ENCODE measurements at places on chromosomes 6 and 20.

- DNase-seq, result no peak
Measured at GRCh38 chr6:126153661-126154060, 167.3 kb downstream of the TRMT11 start.

DNA sequence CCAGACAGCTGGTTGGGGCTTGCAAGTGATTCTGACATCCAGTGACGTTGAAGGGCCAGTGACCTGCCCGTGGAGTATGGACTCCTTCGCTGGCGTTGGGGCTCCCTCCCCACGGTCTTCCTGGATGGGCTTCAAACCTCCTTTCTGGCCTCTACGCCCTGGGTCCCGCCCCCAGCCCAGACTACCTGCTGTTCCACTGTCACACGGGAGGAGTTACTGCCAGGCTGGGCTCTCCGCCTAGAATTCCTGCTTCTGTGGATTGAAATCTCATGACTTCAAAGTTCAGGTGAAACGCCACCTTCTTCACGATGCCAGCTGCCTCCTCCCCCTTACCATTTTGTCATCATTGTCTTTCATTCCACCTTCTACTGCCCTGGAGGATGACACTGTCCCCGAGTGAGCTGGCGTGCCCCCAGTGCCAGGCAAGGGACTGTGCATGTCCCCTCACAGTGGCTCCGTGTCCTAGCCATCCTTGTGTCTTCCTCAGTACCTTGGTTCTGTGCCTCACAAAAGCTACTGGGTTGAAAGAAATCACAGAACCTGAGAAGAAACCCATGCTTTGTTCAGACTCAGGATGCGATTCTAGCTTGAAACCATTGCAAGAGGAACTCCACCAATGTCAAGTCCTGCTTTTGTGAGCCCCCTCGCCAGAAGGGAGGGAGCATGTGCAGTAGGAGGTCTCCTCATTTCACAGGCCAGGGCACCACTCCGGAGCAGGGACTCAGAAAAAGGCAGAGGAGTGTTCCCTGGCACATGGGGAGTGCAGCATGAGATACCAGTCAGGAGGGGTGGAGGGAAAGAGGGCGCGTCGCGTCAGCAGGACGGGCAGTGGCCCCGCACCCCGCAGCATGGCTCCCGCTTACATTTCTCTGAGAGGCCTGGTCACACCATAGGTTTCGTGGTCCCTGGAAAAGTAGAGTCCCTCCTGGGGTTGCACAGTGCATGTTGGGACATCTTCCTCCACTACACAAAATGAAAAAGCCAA is 11.0 kb upstream of the IRF4 start:
- no peak for DNase-seq

DNA sequence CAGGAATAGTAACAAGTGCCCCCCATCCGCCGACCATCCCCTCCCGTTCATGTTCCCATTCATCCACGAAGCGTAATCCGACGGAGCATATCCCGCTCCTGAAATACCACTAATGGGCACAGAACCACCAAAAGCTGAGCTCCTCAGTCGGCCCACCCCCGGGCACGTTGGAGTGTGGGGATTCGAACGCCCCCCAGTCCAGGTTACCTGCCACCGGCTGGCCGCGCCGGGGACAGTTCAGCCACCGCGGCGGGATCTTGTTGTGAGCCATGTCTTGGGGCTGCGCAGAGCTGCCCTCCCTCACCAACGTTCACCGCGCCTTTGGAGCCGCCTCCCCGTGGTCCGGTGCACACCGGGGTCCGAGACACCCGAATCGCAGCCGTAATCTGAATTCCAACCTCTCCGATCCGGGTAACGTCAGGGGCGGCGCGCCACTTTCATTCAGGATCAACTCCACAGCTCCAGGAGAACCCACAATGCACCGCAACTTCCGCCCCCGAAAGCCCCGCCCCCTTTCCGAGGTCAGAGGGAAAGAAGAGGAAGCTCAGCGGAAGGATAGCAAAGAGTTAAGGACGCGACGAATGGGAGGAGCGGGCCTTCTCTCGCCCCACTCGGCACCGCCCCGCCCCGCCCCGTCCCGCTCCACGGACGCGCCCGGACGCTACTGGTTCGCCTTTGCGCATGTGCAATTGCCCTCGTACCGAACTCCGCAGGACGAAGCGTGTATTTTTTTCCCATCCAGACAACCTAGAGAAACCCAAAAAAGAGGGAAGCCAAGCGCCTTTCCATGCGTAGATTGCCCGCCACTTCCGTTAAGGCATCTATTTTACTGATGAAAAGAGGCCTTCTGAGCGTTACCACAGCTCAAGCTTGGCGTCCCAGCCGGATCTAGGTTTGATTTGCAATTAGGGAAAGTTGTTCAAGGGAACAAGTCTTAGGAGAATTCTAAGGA is at the start of gene RNGTT:
RNGTT (minus strand) TSS at position 480 of the 952 bp plus-strand sequence; CDS start at position 271, 209 bp downstream.
- peak; percentile 93 for DNase-seq

DNA sequence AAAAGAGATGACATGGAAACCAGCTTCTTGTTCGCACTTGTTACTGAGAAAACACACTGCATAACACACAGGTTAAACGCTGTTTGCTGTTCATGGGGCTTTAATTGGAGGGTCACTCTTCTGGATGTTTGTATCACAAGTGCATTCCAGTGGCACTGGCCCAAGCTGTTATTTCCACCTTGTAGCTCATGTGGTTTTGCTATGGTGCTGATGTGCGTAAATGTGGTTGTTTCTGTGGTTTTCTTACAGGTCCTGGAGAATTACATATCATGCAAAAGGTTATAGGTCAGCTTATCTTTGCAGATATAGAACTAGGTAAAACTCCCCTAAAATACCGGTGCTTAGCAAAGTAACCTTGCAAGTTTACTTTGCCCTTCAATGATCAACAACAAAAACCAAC is 89.3 kb upstream of the AHI1 start:
- DNase-seq, result no peak

DNA sequence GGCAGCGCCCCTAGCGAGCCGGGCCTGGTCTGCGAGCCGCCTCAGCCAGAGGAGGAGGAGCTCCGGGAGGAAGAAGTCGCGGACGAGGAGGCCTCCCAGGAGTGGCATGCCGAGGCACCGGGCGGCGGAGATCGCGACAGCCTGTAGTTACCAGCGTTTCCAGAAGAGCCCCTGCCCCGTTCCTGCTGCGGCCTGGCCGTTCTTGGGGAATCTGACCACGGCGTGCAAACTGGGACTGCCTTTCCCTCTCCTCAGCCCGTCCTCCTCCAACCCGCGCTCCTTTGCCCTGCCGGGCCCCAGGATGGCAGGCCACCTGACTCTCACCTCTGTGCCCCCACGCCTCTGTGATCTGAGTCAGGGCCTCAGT is 802 bp downstream of the HDGFL1 start:
- DNase-seq, result no peak

DNA sequence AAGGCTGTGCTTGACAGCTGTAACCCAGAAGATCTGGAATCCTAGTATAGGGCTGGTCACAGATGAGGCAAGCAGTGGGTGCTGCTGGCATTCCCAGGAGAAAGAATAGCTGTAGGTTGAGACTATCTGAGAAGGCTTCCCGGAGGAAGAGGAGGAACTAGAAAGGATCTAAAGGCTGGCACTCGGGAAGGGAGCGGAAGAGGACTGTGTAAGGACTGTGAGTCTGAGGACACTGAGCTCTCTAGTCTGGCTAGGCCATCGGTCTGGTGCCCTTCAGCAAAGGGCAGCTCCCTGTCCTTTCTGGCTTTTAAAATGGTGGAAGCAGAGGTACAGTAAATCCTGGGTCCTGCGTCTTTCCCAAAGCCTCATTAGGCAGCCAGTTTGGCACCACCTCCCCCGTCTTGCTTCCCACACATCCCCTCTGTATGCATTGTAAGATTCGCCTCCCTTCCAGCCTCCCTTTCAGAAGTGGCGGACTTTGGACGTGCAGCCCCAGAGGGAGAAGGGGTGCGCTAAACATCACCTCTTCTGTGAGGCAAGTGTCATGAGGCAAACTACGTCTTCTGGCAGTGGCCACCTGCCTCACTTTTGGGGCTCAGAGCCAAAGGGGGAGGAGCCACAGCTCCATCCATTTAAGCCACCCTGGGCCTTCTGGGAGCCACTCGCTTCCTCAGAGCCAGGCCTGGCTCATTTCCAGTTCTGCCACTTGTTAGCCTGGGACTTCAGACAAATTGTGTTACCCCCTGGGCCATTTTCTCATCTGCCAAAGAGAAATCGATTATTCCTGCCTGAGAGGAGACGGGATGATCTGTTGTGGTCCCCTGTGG is 8.6 kb downstream of the SNPH start:
- no peak for DNase-seq

GRCh38 chr6:109870089-109870410 is 108.1 kb upstream of the GPR6 start:
- no peak for DNase-seq

- DNase-seq, result no peak
Measured at GRCh38 chr6:108714101-108714765, 134.0 kb upstream of the ARMC2 start.

DNA sequence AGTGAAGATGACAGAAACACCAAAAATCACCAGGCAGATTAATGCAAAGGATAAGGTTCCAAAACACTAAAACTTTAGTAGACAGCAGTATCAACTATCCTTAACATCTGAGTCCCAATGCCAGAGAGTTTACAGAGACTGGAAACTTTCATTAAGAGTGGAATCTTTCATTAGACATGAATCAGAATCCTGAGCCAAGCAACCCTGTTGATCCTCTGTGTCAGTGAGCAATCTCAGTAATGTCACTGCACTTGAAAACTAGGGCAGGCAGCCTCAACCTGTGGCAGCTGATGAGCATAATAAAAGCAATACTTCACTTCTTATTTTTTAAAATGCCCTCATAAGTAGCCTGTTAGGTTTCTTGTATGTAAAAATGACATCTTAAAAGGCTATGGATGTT is 252.8 kb upstream of the PLN start:
- no peak for DNase-seq

GRCh38 chr6:132830334-132830751 is 16.0 kb downstream of the RPS12 start:
- DNase-seq, result no peak

GRCh38 chr6:44192428-44193041 is 24.2 kb upstream of the MYMX start:
- DNase-seq, result no peak

DNA sequence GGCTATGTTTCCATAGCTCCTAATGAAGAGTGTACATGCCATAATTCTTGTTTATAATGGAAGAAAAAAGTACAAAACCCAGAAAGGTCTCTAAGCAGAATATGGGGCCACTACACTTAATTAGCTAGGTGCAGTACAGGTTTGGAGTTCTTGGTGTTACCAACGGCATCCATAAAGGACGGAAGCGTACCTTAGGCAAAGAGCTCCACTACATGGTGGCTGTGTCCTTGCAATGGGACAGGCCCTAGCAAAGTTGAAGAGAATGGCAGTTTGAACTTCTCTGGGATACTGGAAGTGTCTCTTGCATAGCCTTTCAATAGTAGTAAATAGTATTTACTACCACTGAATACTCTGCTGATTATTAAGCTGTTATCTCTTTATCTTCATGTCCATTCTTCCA is 371.7 kb upstream of the MMS22L start:
- no peak for DNase-seq

- DNase-seq, result no peak
Measured at GRCh38 chr6:31906122-31906521, 4.2 kb upstream of the ZBTB12 start.

- DNase-seq, result no peak
Measured at GRCh38 chr20:63771046-63771707, 31.6 kb downstream of the SLC2A4RG start.

- no peak for DNase-seq
Measured at GRCh38 chr6:2108700-2109306, 136.6 kb downstream of the GMDS start.

DNA sequence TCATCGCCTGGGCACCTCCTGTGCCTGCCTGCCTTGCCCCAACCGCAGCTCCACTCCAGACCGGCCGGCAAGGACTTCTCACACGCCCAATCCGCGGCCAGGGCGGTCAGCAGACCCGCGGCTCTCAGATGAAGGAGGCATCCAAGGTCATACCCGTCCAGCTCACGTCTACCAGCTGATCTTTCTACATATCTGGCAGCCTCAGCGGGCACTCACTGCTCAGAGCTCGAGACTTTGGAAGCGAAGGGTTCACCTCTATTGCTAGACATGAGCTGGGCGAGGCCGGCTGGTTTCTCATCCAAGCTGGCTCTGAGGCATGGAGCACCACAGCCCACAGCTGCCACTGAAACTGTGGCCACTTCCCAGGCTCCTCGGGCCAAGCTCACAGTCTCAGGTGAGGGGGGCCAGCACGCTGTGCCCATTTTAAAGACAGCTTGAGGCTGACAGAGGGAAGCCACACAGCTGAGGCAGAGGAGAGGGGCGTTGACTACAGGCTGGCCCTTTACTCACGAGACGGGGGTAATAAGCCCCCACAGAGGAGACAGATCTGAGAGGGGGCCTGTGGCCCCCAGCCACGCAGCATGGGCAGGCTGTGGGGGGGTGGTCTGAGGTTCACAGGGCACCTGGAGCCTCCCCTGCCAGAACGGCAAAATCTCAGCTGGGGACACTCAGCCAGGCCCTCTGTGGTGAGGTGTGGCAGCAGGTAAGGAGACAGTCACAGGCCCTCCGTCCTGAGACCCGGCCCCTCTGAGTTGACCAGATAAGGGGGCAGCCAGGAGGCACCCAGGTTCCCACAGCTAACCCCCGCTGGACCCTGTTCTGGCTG is 2.0 kb downstream of the LAMA5 start:
- DNase-seq, result no peak

- no peak for DNase-seq
Measured at GRCh38 chr6:90653750-90654149, 66.9 kb upstream of the MAP3K7 start.

- DNase-seq, result no peak
Measured at GRCh38 chr6:132188556-132189264, 212.6 kb downstream of the MOXD1 start.

DNA sequence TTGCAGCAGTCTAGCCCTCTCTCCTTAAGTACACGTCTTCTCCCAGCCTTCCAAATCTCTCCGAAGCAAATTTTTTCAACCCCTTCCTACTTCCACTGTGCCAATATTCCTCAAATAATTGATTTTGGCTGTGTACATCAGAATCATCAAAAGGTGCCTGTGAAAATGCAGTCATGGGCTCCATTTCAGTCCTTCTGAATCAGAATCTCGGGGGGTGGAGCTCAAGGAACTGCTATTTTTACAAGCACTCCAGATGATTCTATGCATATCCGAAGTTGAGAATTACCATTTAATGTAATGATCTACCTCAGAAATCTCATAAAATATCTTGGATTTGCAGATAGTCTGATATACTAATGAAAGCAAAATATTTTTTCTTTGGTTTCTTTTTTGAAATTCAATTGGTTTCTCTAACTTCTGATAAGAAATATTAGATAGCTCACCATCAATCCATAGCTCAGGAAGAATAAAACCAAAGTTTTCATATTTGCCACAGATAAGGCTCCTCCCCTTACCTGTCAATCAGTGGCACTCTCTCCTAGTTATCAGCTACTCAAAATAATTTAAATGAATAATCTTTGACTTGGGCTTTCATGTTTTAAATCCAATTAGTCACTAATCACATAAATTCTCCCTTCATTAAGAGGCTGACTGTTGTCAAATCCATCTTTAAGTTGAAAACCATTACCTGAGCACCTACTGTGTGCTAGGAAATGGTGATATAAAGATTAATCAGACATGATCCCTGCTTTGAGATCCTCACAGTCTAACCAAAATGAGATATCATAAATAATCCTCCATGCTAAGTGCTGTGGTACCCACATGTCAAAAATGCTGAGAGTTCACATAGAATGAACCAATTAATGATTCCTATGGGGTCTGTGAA is 36.4 kb upstream of the STXBP5 start:
- DNase-seq, result no peak

GRCh38 chr6:159193923-159194322 is 24.7 kb downstream of the FNDC1 start:
- no peak for DNase-seq
